ENCODE measurements at places on chromosomes 3 and 15. TPM values are rescaled to one million over a fixed set of nuclear protein-coding genes. Genes with fewer than 3 reads are reported as not detected.

GRCh38 chr15:44636976-44637375 lies 26.5 kb downstream of the SPG11 start:
- no peak for DNase-seq

DNA sequence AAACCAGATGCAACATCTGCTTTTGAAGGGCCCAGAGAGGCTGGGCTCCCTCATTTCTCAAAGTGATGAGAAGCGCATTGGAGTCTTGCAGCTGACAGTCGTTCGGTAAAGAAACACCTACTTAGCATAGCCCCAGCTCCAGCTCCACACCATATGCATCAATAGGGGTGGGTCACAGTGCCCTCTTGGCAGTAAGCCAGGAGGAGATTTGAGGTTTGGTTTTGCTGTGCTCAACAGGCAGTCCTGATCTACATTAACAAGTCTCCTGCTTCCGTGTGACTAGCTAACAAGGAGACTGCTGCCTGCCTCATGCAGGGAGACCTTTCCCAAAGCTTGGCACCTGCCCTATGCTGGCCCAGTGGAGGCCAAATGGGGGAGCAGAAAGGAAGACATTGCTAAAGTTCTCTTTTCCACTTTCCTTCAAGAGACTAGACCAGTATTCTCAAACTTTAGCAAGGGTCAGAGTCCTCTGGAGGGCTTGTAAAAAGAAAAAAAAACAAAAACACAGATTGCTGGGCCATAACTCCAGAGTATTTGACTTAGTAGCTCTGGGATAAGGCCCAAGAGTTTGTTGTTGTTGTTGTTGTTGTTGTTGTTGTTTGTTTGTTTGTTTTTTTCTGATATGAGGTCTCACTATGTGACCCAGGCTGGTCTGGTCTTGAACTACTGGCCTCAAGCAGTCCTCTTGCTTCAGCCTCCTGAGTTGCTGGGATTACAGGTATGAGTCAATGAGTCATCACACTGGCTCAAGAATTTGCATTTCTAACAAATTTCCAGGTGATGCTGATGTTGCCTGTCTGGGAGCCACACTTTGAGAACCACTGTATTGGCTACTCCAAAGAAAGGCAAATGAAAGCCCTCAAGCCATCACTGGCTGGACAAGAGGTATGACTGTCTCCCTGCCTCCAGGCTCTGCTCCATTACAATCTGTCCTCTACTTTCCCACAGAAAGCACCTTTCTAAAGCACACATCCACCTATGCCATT lies 294.9 kb downstream of the RORA start:
- DNase-seq, result no peak

The GOLGA8R gene
- total RNA-seq, result 3.6 TPM

GRCh38 chr15:70029297-70029701 lies 68.4 kb downstream of the TLE3 start:
- no peak for DNase-seq

- no peak for DNase-seq
These were observed 10.7 kb upstream of the SMAD3 start for GRCh38 chr15:67054676-67055075.

GRCh38 chr3:71525391-71525790 lies 58.1 kb downstream of the FOXP1 start:
- DNase-seq, result no peak

The CYP1A1 gene
- 0.27 TPM for total RNA-seq

The ALDH1L1 gene
- 14.3 TPM for total RNA-seq

DNA sequence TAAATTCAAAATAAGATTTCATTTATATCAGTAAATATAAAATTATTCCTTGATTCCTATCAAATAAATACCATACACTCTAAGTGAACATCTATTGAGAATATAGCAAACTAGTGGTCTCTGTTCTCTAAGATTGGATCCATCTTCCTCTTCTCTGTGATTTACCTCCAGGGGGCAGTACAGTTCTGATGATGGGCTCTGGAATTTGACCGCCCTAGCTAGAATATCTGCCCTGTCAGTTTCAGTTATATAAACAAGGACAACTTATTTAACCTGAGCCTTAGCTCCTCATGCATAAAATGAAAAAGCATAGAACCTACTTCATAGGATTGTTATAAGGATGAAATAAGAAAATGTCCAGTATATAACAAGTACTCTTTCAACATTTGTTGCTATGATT lies 171.1 kb upstream of the CCDC54 start:
- DNase-seq, result no peak
